ENCODE measurements at places on chromosomes 6 and 20.

- DNase-seq, result no peak
Observed at GRCh38 chr6:75656479-75656878, 54.8 kb downstream of the SENP6 start.

- DNase-seq, result no peak
Observed at GRCh38 chr6:64520050-64520449, 884.4 kb downstream of the PHF3 start.

DNA sequence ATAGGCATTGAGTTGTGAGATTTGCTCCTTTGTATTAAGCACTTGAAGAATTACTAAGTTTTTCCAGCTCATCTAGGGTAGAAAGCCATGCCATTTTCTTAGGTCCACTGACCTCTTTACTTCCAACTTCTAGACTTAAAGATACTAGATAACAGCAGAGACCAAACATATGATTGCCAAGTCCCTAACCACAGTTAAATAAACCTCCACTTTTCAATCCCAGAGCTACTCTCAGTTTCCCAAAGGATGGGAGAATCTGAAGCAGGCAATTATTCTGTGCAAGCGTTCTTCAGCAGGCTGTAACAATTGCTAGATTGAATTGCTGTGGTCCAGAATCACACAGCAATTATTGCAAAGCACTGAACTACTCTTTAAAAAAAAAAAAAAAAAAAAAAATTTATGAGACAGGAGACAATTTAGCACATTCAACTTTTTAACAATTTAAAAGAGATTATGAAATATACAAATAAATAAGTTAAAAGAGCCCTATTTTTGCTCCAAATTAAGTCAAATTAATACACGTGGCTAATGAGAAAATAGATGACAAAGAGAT lies 104.0 kb upstream of the PRSS16 start:
- no peak for DNase-seq

DNA sequence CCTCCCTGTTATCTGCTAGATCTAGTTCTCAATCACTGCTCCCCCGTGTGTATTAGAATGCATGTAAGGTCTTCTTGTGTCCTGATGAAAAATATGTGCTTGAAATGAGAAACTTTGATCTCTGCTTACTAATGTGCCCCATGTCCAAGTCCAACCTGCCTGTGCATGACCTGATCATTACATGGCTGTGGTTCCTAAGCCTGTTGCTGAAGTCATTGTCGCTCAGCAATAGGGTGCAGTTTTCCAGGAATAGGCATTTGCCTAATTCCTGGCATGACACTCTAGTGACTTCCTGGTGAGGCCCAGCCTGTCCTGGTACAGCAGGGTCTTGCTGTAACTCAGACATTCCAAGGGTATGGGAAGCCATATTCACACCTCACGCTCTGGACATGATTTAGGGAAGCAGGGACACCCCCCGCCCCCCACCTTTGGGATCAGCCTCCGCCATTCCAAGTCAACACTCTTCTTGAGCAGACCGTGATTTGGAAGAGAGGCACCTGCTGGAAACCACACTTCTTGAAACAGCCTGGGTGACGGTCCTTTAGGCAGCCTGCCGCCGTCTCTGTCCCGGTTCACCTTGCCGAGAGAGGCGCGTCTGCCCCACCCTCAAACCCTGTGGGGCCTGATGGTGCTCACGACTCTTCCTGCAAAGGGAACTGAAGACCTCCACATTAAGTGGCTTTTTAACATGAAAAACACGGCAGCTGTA lies 73.4 kb downstream of the PTPN1 start:
- DNase-seq, result no peak

DNA sequence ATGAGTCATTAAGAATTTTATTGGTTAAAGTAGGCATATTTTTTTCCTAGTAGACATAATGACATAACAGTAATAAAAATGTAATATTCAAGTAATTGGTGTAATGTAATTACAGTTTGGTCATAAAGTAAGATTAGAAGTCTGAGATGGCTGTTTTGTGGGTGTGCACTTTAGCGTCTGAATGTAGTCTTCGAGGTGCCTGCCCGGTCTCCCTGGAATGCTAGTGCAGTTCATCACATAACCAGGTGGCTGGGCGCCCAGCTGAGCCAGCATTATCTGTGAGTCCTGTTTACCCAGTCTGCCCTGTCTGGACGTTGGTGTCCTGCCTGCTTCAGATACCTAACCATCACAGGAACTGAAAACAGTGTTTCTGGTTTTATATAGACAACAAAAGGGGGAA lies 419.1 kb downstream of the CDC5L start:
- no peak for DNase-seq
